Stimulated activated CD4-positive, alpha-beta T cell treated with anti-CD3 and anti-CD28 coated beads, Interleukin-12 subunit alpha, Interleukin-12 subunit beta, amount 100 ng/mL, for 48 hours (primary cell): ENCODE measurements at places on chromosomes 12 and 14.

- no peak for DNase-seq
These were observed 5.9 kb downstream of the GPR84 start for GRCh38 chr12:54358191-54358944.

DNA sequence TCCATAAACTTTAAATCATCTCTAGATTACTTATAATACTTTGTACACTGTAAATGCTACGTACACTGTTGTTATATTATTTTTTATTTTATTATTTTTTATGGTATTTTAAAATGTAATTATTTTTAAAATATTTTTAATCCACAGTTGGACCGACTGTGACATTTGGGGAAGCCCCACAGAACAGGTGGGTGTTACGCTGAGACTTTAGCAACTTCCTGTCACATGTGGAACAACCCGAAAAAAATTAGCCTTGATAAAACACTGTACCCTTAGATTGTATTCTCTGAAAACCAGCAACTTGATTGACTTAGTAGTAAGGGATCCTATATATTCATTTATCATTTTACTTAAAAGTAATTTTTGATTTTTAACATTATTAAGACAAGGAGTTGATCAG lies 1755.7 kb upstream of the SEL1L start:
- DNase-seq: no peak

GRCh38 chr12:91110311-91110924 lies 876 bp downstream of the LUM start:
- DNase-seq: no peak

DNA sequence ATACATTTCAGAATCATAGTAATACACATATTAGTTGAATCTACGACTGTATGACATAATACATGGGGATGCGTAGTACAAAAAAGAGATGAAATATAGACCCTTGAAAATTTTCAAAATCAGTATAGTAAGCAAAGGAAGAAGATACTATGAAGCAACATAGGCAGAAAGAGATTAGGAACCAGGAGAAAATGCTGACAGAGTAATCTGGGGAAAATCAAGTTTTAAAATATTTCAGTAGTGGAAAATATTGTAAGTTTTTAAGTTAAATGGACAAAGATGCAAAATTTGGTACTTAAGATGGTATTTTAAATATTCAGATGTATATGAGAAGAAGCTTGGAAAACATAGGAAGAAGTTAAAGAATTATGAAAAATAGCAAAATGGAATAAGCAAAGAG lies 915.6 kb upstream of the LRFN5 start:
- no peak for DNase-seq

GRCh38 chr12:125888921-125889320 lies 823.7 kb downstream of the AACS start:
- no peak for DNase-seq

DNA sequence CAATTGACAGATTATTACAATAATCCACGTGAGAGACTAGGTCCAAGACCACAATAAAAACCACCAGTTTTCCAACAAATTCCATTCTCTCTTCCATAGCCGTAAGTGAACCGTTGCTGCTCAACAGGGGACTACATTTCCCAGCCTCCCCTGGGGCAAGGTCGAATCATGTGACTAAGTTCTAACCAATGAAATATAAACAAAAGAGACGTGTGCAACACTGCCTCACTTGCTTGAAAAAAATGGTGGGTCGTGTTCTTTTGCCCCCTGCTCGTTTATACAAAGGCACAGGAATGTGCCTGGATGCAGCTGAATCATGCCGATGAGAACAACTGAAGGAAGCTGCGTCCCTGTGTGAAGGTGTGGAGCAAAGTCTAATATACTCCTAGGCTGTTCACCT lies 51.1 kb downstream of the HSPB8 start:
- DNase-seq: no peak

DNA sequence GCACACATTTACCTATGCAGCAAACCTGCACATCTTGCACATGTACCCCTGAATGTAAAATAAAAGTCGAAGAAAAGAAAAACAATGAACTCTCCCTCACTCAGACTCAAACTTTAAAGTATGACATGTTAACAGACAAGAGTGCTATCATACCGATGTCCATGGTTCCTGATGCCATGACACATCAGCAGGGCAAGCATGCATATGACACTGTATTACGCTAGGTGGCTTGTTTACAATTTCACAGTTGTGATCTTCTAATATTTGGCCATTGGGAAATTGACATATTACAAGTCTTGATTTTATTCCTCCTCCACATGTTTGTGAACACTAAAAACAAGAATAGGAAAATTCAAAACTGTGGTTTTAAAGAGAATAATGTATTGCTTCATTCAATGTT lies 126.6 kb downstream of the ADAMTS20 start:
- no peak for DNase-seq

- DNase-seq: no peak
These were observed 14.8 kb upstream of the RIC8B start for GRCh38 chr12:106759526-106760183.

GRCh38 chr12:48165089-48165981 lies 8.0 kb upstream of the ASB8 start:
- peak; percentile 63 for DNase-seq

GRCh38 chr12:26125400-26126339 lies 833 bp upstream of the BHLHE41 start:
- no peak for DNase-seq

DNA sequence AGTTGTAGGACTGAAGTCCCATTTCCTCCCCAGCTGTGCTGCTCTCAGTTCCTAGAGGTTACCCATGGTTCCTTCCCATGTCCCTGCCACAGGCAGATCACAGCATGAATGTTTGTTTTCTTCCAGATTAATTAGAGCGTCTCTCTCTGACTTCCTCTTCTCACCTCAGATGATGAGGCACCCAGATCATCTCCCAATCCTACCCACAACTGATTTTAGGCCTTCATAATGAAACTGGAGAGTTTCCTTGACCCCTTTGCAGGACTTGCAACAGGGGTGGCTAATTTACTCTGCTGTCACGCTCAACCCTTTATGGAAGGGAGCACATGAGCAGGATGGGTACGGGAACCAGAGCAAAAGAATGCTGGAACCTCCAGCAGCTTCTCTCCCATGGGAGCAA lies 32.1 kb upstream of the TXNRD1 start:
- no peak for DNase-seq

DNA sequence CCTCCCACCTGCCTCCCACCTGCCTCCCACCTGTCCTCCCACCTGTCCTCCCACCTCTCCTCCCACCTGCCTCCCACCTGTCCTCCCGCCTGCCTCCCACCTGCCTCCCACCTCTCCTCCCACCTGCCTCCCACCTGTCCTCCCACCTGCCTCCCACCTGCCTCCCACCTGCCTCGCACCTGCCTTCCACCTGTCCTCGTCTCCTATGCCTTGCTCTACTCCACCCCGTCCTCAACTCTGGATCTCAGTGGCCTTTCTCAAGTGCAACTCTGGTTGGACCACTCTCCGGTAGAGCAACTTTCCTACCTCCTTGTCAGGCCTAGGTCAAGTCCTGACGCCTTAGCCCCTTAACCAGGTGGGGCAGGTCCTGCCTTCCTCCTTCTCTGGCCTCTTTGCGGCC lies 29.3 kb upstream of the PEX5 start:
- no peak for DNase-seq

GRCh38 chr12:114092981-114093380 lies 126.9 kb upstream of the RBM19 start:
- DNase-seq: no peak

DNA sequence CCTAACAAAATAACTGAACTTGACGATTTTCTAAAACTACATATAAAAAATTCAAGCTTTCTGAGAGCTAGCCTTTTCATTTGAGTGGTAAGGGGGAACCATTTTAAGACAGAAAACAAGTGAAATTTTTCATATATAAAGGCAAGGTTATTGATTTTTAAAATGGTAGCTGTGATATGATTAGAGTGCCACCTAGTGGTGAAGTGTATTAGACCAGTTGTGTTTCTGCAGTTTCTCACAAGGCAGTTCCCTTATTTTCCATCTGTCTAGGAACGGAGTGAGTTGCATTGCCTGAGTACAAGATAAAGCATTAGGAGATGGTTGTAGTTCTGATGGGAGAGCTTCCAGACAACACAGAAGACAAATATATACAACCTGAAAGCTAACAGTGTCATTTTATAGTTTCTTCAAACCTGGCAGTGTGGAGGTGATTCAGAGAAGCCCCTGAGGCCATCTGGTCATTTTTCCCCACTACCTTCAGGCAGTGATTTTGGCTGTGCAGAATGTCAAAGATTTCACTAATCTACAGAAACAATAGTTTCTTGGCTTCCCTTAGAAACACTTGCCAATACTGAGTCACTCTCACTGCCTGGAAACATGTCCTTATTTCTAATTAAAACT lies 180.8 kb downstream of the C12orf50 start:
- no peak for DNase-seq

DNA sequence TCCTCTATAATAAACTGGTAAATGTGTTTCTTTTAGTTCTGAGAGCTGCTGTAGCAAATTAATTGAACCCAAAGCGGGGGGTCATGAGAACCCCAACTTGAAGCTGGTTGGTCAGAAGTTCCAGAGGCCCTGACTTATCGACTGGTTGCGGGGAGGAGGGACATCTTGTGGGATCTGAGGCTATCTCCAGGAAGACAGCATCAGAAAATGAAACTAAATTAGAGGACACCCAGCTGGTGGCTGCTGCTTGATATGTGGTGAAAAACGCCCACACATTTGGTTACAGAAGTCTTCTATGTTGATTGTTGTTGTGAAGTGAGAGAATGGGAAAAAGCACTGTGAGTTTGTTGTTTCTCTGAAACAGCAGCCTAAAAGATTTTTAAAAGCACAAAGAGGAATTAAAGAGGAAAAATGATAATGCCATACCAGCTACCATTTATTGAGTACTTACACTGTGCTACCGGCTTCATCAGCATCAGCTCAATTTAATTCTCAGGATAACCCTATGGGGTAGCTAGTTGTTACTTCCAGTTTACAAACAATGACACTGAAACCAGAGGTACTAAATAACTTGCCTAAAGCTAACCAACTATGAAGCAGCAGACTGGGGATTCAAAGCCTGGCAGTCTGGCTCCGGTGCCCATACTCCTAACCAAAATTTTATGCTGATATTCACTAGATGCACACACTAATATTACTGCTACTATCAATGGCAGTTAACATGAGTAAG lies 24.3 kb downstream of the DDX24 start:
- DNase-seq: no peak

DNA sequence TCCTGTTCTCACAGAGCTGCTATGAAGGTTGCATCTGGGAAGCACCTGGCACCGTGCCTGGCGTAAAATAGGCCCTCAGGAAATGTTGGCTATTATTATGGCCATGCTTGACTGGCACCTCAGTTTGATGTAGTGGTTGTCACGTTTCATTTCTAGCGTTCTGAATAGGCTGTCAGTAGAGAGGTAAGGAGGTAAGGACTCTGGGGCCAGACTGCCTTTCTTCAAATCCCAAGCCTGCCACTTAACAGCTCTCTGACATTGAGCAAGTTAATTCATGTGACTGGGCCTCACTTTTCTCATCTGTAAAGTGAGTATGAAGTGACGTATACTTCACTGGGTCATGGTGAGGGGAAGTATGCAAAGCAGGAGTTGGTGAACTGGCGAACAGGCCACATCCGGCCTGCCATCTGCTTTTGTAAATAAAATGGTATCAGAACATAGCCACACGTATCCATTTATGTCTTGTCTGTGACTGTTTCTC lies 196.2 kb downstream of the CACNA1C start:
- no peak for DNase-seq
